ENCODE measurements at places on chromosomes 12 and 14. TPM values are rescaled to one million over a fixed set of nuclear protein-coding genes. Genes with fewer than 3 reads are reported as not detected.

GPD1 gene
- polyA plus RNA-seq = not detected

A2M gene
- polyA plus RNA-seq = not detected

LRRK2 gene
- polyA plus RNA-seq = 0.44 TPM

PSMB5 gene
- 46.3 TPM for polyA plus RNA-seq

TMEM106C gene
- polyA plus RNA-seq = 71.6 TPM

SERPINA3 gene
- polyA plus RNA-seq = not detected

DHRS4L2 gene
- polyA plus RNA-seq = 19.9 TPM
